ENCODE measurements at places on chromosomes 11 and 22.
A peak's percentile ranks its signal among the peaks of the same experiment; 100 is the strongest.

DNA sequence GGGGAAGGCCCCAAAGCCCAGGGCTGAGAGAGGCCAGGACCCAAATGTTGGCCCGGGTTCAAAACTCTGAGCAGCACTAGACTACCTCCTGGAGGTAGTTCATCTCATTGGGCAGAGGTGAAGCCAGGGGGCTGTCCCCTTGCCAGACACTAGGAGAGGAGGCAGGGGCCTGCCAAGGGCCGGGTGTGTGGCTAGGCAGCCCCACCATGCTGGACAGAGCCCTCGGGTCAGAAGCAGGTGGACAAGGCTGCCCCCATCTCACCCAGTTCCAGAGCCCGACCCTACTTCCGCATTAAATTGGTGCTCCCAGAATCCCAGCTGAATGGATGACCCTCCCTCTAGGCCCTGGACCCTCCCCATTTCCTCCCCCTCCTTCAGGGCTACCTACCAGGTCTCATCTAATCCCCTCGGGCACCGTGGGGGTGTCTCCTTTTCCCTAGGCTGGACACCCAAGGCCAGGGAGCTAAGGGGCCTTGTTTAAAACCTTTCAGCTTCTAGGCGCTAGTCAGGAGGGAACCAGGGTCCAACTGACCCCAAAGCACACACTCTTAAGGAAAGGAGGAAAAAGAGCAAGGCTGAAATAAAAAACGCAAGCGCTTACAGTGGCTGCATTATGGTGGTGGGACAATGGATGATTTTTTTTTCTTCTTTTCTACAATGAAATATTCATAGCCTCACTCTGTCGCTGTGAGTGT is 72.1 kb upstream of the TCF20 start:
- DNase-seq = no peak

DNA sequence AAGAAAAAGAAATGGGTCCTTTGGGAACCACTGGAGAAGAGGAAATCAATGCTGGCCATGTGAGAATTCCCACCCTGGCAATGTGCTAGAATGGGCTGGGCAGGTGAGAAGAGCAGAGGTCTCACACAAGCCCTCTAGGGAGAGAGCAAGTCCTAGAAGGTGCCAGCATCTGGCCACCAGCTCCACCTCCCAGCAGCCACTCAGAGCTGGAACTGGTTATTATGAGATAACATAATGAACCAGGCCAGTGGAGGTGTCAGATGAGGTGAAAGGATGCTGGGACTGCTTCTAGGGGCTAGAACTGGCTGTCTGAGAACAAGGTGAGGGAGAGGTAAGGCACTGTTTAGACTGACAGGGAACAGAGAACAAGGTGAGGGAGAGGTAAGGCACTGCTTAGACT is 29.3 kb downstream of the NEFH start:
- no peak for DNase-seq

DNA sequence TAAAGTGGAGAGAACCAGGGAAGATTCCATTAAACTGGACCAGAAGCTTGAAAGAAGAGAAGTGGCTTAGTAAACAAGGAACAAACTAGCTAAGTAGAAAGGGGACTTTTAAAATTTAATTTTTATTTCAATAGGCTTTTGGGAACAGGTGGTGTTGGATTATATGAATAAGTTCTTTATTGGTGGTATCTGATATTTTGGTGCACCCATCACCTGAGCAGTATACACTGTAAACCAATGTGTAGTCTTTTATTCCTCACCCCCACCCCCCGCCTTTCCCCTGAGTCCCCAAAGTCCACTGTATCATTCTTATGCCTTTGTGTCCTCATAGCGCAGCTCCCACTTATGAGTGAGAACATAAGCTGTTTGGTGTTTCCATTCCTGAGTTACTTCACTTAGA is 7.4 kb downstream of the ACAT1 start:
- no peak for DNase-seq

GRCh38 chr11:45795379-45795778 is 9.6 kb upstream of the SLC35C1 start:
- DNase-seq = no peak

DNA sequence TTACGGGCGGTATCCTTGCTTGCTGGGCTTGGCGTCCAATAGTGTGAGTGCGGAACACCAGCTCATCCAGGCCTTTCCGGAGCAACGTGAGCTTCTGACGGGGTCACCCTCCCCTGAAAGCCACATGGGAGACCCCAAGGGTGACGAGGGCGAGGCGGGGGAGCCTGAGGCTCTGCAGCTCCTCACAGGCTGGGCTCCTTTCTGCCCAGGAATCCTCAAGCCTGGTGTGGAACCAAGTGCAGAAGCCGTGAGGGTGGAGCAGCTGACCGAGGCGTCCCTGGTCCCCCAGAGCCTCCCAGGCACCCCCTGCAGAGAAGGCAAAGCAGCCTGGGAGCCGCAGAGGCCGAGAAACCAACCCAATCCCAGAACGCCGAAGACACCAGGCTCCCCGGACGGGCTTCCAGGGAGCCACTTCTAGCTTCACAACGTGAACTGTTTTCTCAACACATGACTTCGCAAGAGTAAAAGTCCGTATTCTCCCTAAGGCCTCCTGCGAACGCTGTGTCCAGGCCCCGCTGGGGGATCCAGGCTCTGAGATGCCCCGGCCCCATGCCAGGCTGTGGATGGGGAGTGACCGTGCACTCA is 530.3 kb downstream of the BRD1 start:
- no peak for DNase-seq

DNA sequence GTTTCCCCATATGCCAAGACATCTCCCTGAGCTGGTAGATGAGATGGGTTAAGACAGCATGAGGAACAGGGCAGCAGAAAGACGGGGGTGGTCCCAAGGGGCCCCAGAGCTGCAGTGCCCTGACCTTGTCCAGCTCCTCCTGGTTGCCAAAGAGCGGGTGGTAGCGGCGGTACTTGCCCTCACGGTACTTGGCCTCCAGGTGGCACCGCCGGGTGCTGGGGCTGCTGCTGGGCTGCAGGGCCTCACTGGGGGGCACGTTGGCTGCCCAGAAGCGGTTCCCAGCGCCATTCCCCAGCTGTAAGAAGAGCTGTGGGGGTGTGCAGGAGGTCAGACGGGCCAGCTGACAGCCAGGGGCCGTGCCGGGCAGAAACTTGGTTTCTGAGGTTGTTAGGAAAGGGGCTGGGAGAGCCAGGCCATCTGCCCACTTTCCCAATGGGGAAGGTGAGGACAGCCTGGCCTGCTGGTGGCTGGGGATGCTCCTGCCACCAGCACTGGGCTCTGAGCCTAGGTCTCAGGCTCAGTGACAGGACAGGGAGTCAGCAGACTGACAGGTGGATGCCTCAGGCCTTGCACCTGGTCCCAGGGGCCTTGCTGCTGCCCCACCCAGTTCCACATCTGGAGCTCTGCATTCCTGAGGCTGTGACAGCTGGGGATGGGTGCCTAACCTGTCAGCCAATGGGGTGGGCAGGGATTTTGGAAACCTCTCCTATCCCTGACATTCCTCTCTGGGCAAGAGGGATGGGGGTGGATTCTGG is 30.0 kb upstream of the PDE2A start:
- peak; percentile 30 for DNase-seq

DNA sequence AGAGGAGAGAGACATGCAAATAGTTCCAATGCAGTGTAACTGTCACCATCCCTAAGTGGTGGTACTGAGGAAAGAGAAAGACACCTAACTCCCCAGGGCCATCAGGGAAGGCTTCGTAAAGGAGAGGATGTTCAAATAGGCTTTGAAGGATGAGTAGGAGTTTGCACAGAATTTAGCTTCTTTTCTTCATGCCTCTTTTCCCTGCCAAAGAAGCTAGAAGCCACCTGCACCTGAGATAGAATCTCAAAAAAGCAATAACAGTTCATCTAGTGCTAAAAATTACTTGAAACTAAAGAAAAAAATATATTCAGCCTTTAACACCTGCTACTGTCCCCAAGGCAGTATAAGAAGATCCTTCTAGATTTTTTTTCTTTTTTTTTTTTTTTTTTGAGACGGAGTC is 16.7 kb upstream of the XBP1 start:
- no peak for DNase-seq

DNA sequence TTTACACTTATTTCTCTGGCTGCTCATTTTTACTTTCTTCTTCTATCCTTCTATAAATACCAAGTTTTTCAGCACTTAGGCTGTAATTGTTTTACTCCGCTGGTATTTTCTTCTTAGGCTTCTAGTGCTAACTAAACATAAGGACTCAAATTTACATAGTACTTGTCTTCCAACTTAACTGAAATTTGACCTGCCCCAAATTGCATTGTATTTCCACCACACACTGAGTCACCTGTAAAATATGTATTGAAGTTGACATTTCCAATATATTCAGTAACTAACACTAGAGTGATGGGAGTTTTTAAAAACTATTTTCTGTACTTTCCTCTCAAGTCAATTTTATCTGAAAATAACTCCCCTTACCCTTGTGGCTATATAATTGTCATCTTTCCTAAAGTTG is 1794.1 kb upstream of the RAG2 start:
- no peak for DNase-seq

DNA sequence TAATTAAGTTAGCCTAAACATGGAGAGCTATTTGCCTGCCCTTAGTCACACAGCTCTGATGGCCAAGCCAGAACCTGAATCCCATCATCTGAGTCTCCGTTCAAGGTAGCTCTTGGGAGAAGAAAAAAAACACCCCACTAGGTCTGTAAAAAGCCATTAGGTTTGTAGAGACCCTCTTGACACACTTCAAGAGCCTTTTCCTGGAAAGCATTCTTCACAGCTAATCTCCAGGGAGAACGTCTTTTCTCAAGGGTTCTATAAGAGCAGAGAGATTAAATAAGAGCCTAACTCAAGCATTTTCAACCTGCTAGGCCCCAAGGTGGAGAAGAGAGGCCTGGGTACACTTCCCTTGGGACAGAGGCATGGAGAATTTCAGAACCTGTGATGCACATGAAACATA is 61.6 kb upstream of the NAV2 start:
- DNase-seq = no peak
